ENCODE measurements at places on chromosomes 4 and X.

DNA sequence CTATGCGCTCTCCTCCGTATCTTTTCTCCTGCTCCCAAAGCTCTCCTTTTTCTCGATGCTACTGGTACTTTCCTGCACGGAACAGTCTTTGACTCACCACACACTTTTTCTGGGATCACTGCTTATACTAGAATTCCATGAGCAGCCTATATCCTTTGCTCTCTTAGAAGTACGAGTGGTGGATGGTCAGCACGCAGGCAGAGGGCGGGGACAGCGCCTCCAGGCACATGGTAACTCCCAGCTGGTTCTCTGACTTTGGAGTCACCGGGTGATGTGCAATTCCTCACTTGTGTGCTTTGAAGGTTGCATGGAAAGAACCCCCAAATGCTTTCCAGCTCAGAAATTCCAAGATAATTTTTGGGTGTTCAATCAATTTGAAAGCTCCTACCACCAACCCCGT lies 56.0 kb downstream of the STX18 start:
- DNase-seq: no peak

DNA sequence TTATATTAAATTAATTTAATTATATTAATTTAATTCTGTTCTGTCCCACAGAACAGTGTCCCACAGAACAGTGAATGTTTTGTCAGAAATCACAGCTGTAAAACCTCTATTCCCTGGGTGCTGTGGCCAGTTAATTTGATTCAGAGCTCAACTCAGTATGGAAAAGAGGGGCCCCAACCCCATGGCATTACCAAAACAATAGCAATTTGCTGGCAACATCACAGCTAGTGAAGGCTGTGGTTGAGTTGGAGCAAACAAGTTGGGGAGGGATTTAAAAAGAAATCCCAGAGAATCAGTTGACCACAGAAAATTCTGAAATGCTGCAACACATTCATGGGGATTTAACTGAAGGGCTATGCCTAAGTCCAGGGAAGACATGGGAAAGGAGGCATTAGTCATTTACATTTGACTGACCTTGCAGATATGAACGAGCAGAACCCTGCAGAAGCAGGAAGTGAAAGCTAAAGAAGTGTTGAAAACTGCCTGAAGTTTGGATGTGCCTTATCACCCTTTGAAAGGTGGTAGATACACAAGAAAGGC lies 30.1 kb downstream of the PDHA2 start:
- DNase-seq: no peak

GRCh38 chr4:127045861-127046260 lies 586.9 kb upstream of the INTU start:
- no peak for DNase-seq

- no peak for DNase-seq
Measured at GRCh38 chrX:78555401-78555980, 103.6 kb downstream of the RTL3 start.

DNA sequence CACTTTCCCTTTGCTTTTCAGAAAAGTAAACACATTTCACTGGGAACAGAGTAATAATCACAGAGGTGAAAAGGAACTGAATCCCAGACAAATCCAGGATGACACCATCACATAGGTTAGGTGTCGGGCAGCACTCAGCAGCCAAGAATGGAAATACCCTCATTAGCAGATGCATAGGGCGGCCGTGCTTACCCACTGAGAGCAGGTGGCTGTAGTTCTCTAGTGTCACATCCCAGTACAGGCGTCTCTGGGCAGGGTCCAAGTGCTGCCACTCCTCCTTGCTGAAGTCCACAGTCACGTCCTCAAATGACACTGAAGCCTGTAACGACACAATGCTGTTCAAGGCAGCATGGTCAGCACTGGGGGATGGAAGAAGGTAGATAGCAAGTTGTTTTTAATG lies 26.9 kb downstream of the ZNF41 start:
- no peak for DNase-seq

DNA sequence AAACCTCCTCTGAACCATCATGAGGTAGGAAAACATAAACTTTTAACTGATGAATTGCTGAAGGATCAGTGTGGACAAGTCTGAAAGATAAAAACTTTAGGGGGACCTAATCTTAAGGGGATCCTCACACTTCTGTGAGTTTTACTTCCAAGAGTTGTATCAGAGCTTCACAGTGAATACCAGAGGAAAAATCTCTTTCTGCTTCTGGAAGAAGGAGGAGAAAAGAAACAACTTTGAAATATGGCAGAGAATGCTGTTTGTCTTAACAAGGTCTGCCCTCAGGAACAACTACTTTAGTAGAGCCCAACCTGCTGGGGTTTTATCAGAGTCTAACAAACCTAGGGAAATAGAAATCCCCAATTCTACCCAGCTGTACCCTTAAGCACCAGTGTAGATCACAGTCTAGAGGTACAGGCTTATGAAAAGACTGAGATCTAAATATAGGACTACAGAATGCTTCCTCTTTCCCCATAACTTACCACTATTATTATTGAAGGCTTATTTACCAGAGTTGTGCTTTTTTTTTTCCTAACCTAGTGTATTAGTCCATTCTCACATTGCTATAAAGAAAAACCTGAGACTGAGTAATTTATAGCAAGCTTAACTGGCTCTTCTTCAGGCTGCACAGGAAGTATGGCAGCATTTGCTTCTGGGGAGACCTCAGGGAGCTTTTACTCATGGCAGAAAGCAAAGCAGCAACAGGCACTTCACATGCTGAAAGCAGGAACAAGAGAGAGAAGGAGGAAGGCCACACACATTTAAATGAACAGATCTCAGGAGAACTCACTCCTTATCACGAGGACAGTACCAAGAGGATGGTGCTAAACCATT lies 167.9 kb downstream of the CAMK2D start:
- DNase-seq: no peak

DNA sequence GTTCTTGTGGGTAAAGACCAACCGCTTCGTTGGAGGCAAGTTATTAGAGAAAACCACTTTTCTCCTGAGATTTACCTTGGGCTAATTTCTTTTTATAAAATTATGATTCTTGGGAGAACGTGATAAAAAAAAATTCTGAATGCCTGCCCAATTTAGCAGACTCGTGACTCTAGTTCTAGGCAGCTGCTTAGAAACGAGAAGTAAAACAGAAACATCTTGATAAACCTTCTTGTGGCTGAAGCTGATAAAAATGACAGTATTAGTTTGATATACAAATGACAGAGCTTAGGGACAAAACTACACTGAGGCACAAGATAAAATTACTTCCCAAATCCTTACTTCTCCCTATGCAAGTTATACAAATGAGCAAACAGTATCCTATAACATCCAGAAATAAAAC lies 458.9 kb upstream of the TEX13C start:
- no peak for DNase-seq

- no peak for DNase-seq
Measured at GRCh38 chrX:151902813-151903591, 9.7 kb upstream of the MAGEA4 start.

- DNase-seq: no peak
Measured at GRCh38 chrX:110133735-110134370, 130.9 kb downstream of the TMEM164 start.

DNA sequence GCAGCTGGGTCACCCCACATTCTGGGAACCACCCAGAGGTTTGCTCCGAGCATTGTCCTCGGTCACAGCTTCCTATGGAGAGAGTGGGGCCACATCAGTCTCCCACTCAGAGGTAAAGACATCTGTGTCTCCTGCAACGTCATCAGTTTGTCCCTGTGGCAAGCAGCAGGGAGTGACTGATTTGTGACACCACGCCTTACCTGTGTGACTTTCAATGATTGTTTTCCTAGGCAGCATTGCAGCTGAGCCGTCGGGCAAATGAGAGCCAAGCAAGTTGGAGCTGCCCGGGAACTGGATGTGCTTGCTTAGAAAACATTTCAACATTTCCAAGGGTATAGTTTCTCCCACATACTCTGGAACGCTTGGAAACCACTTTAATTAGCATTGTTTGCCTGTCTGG lies 29.7 kb upstream of the HELT start:
- no peak for DNase-seq

- DNase-seq: no peak
Measured at GRCh38 chr4:71609167-71609566, 174.7 kb downstream of the GC start.

DNA sequence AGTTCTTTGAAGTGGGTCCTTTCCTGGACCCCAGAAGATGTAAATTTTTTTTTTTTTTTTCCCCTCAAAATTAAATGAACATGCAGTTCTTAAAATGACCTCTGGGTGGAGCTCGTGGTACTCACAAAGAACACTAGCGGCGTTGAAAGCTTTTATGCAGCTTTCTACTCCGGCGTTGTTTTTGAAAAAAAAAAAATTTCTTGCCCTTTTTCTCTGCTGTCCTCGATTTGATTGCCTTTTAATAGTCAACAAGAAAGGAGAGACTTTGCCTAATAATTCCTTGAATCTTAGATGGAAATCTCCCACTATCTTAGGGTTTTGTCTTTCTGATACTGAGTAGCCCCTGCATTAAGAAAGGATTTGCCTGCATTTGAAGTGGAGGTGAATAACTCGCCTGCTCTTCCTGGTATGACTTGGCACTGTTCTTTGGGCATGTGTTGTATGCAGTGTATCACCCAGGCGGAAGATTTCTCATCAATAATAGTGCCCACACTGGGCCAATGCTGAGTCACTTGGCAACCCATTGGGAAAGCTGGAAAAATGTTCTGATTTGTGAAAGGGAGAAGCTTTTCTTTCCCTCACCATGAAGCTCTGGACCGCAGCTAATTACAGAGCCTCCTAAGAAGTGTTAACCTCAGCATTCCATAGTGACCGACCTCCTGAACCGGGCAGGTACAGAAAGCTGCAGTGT lies 104.0 kb downstream of the PHEX start:
- DNase-seq: peak; percentile 3

DNA sequence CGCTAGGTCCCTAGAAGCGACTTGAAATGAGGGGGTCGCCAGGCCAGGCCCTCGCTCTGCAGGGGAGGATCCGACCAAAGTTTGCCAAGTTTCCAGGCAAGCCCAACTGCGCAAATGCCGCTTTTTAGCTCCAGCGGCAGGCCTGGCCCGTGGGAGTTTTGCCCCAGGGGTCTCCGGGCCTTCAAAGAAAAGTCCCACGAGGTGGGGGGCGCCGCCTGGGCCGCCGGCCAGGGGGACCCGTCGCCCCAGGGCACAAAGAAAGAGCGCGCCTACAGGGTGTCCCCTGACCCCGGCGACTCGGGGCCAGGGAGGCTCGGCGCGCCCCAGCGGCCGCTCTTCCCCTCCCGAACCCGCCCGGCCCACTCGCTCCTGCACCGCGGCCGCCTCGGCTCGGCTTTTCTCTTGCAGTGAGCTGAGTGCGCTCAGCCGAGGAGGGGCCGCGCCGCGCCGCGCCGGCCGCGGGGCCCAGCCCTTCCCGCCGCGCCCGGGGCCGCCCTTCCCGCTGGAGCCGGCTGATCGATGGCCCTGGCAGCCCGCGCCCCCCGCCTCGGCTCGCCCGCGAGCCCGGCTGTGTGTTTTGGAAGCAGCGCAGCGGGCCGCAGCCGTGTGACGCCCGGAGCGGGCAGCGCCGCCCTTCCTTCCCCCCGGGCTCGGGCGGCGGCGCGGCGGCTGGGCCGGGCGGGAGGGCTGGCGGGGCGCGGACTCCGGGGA lies 754 bp upstream of the KLF3 start:
- no peak for DNase-seq

GRCh38 chrX:17736856-17737709 lies at the start of gene SCML1:
TSS of gene SCML1 (plus strand) at chrX:17737493. CDS start at chrX:17744187, 6,694 bp downstream.
- DNase-seq: peak; percentile 72

DNA sequence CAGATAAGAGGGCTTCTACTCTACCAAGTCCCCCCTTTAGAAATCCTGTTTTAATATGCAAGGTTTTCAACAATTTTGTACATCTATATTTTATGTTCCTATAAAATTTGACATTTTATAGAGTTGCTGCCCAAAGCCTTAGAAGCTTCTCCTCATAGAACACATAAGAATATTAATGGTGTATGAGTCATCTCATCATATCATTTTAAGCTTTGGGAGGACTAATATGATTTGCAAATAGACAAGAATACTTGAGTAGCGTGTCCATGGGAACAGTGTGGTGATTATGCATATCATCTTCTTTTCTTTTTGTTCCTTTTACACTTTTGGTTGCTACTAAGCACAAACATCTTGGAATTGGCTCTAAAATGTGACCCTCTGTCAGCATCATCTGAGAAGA lies 56.7 kb upstream of the HUWE1 start:
- DNase-seq: no peak

- peak; percentile 32 for DNase-seq
Measured at GRCh38 chrX:45851434-45851991, 650.8 kb upstream of the DIPK2B start.

DNA sequence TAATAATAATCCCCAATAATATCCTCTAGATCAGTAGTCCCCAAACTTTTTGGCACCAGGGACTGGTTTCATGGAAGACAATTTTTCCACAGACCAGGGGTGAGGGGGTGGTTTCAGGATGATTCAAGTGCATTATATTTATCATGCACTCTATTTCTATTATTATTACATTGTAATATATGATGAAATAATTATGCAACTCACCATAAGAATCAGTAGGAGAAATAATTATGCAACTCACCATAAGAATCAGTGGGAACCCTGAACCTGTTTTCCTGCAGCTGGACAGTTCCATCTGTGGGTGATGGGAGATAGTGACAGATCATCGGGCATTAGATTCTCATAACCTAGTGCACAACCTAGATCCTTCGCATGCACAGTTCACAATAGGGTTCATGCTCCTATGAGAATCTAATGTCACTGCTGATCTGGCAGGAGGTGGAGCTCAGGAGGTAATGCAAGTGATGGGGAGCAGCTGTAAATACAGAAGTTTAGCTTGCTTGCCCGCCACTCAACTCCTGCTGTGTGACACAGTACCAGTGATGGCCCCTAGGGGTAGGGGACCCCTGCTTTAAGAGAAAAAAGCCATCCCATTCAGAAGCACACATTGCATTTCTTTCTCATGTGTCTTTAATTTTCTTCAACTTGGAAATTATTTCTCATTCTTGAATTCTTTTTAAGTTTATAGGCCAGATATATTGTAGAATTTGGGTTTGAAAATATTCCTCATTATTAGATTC lies 16.0 kb upstream of the SH3RF1 start:
- DNase-seq: no peak

- no peak for DNase-seq
Measured at GRCh38 chr4:151606061-151606460, 154.7 kb downstream of the GATB start.

- DNase-seq: no peak
Measured at GRCh38 chr4:33850371-33850902, 2393.9 kb downstream of the ARAP2 start.

DNA sequence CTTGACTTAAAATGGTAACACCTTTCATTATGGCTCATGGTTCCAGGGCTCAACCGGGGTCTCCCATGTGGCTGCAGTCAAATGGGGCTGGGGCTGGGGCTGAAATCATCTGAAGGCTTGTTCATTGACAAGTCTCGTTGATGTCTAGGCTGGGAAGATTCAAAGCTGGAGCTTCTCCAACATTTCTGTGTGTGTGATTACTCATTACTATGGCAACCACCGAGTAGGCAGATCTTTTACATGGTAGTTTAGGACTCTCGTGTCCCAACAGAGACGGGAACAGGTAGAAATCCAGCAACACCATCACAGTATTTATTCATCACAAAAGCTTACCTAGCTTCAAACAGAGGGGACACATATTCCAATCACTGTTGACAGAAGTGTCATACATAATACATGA lies 7.8 kb downstream of the YTHDC1 start:
- no peak for DNase-seq

- no peak for DNase-seq
Measured at GRCh38 chr4:1604181-1604705, 79.9 kb downstream of the FAM53A start.

GRCh38 chr4:56796211-56796610 lies 25.3 kb downstream of the SPINK2 start:
- no peak for DNase-seq

Measured in T-helper 9 cell (primary cell).